HT-29 (cell line): ENCODE measurements at places on chromosomes 6 and 20.

GRCh38 chr20:57829805-57830514 lies 120.1 kb upstream of the PMEPA1 start:
- DNase-seq = no peak

DNA sequence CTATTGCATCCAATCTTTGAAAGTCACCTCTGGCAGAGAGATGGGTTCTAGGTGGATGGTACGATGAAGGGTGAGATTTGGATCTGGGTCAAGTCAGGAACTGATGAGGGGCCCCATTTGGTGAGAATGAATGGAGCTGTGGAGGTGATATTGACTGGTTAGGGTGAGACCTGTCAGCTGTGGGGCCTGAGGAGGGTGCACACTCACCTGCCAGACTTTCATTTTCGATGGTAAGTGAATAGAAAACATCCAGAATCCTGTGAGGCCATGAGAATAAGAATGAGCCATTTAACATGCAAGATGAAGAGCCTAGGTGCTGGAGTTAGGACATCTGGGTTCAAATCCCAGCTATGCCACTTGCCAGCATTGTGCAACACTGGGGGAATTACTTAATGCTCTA lies 6.8 kb downstream of the SUN5 start:
- no peak for DNase-seq

- DNase-seq = no peak
Measured at GRCh38 chr20:61220131-61220530, 31.9 kb upstream of the CDH4 start.

GRCh38 chr6:72206606-72207005 lies 320.3 kb downstream of the RIMS1 start:
- no peak for DNase-seq

- no peak for DNase-seq
Measured at GRCh38 chr20:51532577-51533191, 9.8 kb downstream of the NFATC2 start.

DNA sequence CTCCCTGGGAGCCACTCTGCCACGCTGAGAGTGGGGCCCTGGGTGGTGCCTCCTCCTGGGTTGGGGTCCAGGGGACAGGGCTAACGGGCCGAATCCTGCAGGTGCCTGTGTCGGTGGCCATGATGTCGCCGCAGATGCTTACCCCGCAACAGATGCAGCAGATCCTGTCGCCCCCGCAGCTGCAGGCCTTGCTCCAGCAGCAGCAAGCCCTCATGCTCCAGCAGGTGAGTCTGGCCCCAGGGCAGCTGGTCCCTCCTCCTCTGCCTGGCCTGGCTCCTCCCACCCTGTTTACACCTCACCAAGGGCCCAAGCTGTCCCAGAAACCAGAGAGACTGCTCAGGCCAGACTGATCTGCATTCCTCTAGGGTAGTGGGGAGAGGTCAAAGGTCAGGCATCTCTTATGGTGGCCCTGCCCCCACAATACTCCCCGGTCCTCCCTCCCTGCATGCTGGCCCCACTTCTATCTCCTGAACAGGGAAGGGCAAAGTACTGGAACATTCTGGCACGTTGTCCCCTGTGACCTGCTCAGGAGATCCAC lies 38.6 kb downstream of the FOXP4 start:
- DNase-seq = no peak

- no peak for DNase-seq
Measured at GRCh38 chr6:7784706-7785105, 58.8 kb downstream of the BMP6 start.

DNA sequence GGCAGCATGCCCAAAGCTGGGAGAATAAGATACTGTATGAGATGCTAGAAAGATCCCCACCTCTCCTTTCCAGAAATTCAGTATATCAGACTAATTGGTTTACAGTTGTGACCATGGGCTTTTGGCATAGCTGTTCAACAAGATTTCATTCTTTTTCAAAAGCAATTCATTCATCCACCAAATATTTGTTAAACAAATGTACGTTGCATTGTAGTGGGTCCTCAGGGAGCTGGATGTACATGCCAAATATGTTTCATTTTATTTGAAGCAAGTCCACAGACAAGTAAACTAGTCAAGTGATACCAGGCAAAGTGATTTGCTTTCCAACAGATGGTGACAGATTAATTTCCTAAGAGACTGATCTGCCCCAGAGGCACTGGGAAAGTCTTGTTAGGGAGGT lies 85.8 kb upstream of the ESR1 start:
- no peak for DNase-seq

DNA sequence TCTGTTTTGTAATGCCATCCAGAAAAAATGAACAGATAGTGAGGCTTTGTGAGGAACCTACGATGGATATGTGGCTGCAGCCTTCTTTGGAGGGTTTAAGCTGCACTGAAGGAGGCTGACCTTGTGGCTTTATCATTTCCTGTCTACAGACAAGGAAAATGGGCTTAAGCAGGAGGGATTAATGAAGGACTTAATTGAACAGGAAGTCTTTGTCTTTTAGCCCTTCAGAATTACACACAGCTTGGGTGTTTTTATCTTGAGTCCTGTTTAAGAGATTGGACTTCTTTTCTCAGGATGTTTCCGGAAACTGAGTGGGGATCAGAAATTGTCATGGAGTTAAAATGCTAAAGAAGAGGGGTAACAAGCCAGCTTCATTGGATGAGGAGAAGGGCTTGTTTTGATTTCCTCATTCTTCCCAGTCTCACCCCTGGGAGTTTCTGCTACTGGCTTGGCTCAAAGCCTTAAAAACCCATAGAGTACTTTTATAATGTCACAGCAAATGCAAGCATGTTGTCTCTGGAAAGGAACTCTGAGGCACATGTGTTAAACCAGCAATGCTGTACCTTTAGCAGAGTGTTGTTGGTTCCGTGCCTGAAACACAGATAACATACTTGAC lies 193.6 kb downstream of the JARID2 start:
- no peak for DNase-seq

DNA sequence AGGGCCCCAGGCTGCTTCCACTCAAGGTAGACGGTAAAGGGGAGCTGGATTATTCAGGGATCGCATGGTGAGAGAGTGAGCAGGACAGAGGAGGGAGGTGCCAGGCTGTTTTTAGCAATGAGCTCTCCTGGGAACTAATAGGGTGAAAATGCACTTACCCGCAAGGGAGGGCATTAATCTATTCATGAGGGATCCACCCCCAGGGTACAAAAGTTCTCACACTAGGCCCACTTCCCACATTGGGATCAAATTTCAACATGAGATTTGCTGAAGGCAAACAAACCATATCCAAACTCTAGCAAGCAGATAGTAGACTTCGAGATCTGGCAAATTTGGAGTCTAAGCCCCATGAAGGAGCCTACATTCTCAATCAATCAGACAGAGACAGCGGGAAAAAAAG lies 408.6 kb downstream of the RNF144B start:
- DNase-seq = no peak

- DNase-seq = no peak
Measured at GRCh38 chr6:168024951-168025510, 27.6 kb downstream of the KIF25 start.

DNA sequence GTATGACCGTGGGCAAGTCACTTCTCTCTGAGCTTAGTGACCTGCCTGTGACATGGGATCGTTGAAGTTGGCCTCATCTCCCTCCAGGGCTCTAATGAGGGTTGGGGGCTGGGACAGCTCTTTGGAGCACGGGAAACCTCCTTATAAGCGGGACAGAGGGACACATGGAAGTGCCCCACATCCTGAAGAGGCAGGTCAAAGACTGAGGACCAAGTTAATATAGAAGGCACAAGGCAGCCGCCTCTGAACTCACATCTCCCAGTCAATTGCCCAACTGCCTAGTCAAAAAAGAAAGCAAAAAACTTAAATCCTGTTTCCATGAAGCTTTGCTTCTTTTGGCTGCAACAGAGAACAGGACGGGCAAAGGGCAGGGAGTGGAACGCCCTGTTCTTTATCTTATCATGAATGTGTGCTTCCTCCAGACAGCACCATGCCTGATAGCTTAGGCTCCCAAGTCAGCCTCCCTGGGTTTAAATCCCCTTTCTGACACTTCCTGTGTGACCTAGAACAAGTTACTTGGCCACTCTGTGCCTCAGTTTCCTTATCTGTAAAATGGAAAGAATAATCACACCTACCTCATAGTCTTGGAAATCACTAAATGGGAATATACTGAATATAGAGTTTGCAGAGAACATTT lies 27.1 kb downstream of the LBP start:
- DNase-seq = no peak

GRCh38 chr20:1632178-1632577 lies 12.4 kb upstream of the SIRPB1 start:
- DNase-seq = no peak
